ENCODE measurements at places on chromosomes 4 and X.

GRCh38 chr4:166363198-166363597 lies 490.2 kb downstream of the TLL1 start:
- DNase-seq: no peak

GRCh38 chr4:78665216-78665770 lies 110.9 kb upstream of the BMP2K start:
- no peak for DNase-seq

DNA sequence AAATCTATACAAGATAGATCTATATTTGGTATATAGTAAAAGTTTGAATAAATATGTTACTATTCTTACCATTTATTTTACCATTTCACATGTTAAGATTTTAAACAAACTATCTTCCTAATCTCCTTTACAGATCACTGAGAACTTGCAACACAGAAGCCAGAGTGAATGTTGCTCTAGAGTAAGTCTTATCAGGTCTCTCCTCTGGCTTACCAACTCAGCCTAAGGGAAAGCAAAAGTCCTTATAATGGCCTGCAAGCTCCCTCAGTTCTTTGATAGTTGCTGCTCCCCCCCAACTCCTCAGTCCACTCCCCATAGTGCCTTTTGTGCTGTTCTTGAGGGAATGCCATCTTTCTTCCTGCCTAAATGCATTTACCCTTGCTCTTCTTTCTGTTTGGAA lies 25.7 kb upstream of the SLC7A11 start:
- DNase-seq: no peak

DNA sequence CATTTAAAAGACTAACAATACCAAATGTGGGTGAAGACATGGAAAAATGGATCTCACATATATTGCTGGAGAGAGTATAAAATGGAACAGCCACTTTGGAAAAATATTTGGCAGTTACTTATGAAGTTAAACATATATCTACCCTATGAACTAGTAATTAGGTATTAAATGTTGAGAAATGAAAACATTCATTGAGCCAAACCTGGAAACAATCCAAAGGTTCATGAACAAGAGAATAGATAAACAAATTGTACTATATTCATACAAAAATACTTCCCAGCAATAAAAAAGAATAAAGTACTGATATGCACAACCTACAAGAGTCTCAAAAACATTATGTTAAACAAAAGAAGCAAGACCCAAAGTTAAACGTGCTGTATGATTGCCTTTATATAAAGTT lies 4.0 kb upstream of the EGF start:
- DNase-seq: no peak

GRCh38 chr4:74189331-74190043 lies 31.6 kb downstream of the MTHFD2L start:
- DNase-seq: peak; percentile 80

DNA sequence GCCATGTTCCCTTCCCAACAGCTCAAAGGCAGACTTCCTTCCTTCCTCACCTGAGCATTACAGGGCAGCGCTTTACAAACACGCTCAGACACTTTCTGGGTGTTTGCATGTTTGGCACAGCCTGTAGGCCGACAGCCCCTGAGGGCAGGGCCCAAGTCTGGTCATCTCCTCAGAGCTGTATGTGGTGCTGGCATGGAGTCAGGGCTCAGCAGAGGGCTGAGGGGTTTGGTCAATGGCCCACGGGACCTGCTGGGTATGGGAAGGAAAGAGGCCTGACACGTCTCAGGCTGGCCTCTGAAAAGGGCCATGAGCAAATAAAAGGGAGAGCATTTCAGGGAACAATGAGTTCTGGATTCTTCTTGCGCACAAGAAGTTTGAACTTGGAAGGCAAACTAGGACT lies 73.8 kb upstream of the MAP3K15 start:
- DNase-seq: no peak

- DNase-seq: peak; percentile 88
These were observed 42.4 kb upstream of the AGA start for GRCh38 chr4:177484613-177485021.

DNA sequence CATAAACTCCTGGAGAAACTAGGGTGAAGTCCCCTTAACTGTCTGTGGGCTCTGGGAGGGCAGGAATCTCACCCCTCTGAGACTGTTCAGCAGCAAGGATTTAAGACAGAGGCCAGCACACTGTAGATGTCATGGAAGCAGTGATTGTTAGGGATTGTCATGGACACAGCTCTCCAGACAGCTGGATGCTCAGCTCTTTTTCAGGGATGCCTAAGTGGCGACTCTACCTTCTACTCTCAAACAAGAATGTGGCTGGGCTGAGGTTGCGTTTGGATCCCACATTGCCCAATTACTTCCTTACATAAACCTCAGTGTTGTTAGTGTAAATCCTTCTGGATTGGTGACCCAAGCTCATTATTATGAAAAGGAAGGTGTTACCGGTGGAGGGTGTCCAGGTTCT lies 291.9 kb upstream of the VCX3A start:
- no peak for DNase-seq

DNA sequence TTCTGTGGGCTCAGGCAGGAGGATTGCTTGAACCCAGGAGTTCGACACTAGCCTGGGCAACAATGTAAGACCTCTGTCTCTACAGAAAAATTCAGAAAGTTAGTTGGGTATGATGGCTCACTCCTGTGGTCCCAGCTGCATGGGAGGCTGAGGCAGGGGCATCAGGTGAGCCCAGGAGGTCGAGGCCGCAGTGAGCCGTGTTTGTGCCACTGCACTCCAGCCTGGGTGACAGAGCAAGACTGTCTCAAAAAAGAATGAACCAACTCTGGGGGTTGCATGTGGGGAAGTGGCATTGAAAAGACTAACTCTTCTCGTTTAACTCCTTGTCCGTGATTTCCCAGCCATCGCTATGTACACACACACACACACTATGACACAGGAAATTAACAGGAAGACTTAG lies 26.9 kb downstream of the ENOPH1 start:
- DNase-seq: no peak

DNA sequence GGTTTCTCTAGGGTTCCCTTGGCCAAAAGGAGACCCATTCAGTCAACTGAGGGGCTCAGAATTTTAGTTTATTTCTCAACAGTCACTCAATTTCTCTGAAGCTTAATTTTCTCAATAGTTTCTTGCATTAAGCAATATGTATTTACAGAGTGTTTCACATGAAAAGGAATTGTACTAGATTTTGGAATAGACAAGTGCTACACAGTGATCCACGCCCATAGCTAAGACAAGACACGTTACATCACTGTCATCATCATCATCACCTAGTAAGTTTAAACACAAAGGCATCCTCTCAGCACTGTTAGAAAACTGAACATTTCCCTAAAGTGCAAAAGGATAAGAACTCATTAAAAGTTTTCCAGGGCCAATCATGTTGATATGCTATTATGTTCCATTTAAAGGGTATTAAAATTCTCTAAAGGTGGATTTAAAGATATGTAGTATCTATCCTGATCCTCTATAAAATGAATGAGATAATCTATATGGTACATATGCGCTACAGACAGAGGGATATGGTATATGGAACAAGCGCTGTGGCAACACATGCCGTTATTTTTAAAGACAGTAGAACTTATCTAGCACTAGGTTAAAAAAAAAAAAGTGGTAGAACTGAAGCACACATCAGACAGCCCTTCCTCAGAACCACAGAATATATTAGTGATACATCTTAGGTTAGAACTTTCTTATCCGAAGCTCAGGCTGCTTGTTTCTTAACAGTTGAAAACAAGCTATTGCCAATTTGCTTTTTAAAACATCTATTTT lies 12.1 kb downstream of the PPA2 start:
- DNase-seq: no peak

- no peak for DNase-seq
These were observed 17.7 kb downstream of the COL4A6 start for GRCh38 chrX:108420481-108420880.

GRCh38 chr4:930827-931193 lies 1.3 kb downstream of the GAK start:
- DNase-seq: no peak

GRCh38 chr4:124415146-124415545 lies 297.4 kb downstream of the ANKRD50 start:
- peak; percentile 65 for DNase-seq

DNA sequence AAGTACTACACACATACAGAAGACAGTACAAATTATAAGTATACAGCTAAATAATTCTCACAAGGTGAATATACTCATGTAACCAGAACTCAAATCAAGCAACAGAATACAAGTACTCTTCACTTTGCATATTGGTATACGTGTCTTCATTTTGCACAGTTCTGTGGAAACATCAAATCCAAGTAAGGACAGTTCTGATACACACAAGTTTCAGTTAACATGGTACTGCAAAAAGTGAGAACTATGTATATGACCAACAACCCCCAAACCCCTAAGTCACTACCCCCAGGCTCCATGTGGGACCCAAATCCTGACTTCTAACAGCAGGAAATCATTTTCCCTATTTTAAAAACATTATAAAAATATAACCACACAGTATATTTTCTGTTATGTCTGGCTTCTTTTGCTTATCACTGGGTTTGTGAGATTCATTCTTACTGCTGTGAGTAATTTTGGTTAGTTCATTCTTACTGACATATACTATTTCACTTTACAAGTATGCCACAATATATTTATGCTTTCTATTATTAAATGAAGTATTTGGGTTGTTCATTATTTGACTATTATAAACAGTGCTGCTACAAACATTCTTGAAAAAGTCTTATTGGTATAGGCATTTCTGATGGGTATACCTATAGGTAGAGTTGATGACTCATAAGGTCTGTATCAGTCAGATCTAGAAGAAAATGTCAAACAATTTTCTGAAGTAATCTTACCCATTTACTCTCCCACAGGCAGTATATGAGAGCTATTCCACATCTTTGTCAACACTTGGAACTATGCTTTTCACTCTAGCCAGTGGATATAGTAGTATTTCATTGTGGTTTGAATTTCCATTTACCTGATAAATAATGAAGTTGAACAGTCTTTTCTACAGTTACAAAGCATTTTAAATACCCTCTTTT lies 47.0 kb downstream of the SCLT1 start:
- DNase-seq: no peak

DNA sequence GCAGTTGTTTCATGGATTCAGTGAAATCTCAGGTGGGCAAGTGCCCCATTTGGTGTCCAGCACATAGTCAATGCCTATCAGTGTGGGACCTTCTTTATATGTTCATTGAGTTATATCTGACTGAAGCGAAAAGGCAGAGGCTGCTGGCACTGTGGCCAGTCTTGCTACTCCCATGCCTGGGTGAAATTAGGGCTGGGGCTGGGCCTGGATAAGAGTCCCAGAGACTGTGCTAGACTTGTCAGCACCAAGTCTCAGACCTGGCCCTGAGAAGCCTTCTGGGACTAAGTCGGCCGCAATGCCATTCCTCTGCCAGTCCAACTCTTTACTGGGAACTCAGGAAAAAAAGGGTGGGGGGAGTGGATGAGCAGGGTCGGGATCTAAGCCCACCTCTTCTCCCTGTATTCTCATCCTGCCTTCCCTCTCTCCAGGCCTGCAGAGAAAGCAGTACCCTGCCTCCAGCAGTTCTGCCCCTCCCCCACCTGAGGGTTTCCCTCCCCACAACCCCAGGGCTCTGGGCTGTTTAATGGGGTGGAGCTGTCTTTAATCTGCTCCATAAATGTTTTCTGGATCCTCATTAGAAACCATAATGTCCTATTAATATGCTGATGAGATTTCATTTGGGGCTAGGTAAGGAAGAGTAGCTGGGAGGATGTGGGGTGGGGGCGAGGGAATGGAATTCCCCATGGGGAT lies 153.5 kb upstream of the PJA1 start:
- no peak for DNase-seq

GRCh38 chrX:13761606-13762414 lies 27.3 kb downstream of the OFD1 start:
- DNase-seq: peak; percentile 14

Data from fibroblast of the aortic adventitia (primary cell).